Left colon (tissue), 2 donors: ENCODE measurements at places on chromosomes 12 and 14. TPM values are rescaled to one million over a fixed set of nuclear protein-coding genes. Genes with fewer than 3 reads are reported as not detected.

DNA sequence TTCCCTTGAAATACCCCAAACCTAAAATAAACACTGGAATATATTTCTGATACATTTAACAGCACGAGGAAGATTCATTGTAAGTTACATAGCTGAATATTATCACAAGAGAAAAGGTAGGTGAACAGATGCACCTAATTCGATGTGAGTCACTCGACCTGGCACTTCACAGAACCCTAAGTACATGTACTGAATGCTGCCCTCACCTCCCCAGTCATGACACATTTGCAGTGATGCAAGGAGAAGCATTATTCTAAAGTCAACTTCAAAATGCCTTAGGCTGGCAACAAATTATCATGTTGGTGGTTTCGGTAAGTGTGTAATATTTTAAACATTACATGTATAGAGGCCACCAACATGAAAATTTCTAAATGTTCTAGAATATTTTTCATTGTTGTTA is 35.2 kb upstream of the TMTC2 start:
- no peak for DNase-seq

- no peak for DNase-seq
Observed at GRCh38 chr12:39971348-39971747, 134.5 kb downstream of the SLC2A13 start.

GRCh38 chr14:77950371-77951063 is 150.6 kb downstream of the ADCK1 start:
- DNase-seq: no peak

DNA sequence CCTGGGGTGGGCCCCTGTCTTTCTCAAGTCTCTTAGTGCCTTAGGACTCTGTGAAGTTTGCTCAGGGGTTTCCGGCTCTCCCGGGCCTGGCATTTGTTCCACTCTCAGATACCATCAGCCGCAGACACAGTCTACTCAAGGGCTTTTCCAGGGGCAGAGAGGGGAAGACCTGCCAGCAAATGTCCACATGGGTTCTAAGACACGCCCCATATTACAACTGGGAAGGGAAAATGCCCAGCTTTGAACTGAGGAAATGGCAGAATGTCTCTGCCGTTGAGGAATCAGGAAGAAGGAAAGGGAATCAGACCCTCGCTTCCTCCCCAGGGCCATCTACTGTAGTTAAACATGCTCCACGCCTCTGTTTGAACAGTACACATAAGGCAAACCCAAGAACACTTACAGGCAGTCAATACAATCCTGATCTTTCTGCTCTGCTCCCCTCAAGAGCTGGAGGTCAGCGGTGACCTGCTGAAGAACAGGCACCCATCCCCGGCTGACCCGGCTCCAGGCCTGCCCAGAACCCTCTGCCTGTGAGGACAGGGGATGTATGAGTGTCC is 7.9 kb downstream of the CCDC85C start:
- DNase-seq: peak; percentile 48

Gene LMNTD1
- total RNA-seq: not detected

DNA sequence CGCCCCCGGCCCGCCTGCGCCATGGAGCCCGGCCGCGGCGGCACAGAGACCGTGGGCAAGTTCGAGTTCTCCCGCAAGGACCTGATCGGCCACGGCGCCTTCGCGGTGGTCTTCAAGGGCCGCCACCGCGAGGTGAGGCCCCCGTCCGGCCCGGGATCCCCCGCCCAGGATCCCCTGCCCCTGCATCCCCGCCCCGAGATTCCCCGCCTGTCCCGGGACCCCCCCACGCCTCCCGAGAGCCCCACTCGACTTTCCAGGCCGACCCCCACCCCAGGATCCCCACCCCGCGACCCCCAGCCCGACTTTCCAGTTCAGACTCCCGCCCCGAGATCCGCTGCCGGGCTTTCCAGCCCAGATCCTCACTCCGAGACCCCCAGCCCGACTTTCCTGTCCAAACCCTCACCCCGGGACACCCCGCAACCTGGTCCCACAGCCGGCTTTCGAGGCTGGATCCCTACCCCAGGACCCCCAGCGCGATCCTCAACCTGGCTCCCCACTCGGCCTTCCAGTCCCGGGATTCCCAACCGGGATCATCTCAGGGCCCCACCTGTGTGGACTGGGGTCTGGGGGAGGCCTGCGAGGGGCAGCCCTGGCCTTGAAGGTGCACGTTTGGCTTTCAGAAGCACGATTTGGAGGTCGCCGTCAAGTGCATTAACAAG is 688 bp downstream of the ULK1 start:
- DNase-seq: no peak

DNA sequence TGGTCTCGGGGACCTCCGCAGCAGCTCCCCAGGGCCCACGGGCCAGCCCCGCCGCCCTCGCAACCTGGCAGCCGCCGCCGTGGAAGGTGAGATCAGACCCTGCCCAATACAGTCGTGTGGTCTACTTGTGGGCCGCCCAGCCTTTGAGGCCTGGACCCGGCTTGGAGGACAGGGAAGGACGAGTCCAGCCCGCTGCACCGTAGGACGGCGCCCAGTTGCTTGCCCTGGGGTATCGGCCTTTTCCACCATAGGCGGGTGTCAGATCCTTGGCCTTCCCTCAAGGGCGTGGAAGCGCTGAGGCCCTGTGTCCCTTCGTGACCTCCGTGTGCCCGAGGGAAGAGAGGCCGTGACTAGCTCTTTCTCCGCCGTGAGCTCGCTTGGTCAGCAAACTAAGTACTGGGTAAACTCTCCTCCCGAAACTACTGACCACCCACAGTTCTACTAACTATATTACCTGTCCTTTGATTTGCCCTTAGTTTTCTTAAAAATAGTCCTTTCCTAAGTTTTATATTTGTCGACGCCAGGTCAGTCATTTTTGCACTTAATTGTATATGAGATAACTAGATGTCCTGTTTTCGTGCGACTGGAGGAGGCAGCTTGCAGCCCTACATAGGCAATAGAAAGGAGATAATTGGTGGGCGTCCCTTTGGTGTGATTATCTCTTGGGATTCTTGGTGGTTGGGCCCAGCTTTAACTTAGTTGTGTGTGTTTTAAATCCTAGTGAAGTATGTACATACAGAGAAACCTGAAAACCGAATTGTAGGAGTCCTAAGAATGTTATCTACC is 757 bp downstream of the SLC25A3 start:
- DNase-seq: peak; percentile 66

Gene ZNF605
- total RNA-seq: 10.8 TPM

DNA sequence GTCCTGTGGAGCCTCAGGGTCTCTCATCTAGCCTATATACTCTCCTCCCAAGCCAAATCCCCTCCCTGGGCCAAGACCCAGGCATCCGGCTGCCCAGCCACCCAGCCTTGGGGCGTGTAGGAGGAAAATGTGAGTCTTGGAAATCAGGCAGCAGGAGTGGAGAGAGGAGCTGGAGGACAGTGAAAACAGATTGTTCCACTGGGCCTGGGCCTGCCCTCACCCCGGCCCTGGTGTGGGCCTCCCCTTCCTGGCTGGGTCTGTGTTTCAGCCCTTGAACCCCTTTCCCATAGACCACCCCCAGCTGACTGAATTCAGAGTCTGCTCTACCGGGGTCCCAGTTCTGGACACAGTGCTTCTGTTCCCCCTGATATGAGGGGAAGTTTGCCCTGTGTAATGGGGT is 6.7 kb downstream of the ITGA5 start:
- DNase-seq: no peak

- no peak for DNase-seq
Observed at GRCh38 chr14:89767861-89768268, 186.7 kb downstream of the EFCAB11 start.

- no peak for DNase-seq
Observed at GRCh38 chr12:115866909-115867525, 410.5 kb downstream of the MED13L start.

Gene CRIP2
- total RNA-seq: 13.0 TPM

Gene SLC17A8
- 15.2 TPM for total RNA-seq

- no peak for DNase-seq
Observed at GRCh38 chr14:36998686-36999085, 173.7 kb downstream of the SLC25A21 start.

- no peak for DNase-seq
Observed at GRCh38 chr14:34003691-34004090, 52.8 kb upstream of the EGLN3 start.

DNA sequence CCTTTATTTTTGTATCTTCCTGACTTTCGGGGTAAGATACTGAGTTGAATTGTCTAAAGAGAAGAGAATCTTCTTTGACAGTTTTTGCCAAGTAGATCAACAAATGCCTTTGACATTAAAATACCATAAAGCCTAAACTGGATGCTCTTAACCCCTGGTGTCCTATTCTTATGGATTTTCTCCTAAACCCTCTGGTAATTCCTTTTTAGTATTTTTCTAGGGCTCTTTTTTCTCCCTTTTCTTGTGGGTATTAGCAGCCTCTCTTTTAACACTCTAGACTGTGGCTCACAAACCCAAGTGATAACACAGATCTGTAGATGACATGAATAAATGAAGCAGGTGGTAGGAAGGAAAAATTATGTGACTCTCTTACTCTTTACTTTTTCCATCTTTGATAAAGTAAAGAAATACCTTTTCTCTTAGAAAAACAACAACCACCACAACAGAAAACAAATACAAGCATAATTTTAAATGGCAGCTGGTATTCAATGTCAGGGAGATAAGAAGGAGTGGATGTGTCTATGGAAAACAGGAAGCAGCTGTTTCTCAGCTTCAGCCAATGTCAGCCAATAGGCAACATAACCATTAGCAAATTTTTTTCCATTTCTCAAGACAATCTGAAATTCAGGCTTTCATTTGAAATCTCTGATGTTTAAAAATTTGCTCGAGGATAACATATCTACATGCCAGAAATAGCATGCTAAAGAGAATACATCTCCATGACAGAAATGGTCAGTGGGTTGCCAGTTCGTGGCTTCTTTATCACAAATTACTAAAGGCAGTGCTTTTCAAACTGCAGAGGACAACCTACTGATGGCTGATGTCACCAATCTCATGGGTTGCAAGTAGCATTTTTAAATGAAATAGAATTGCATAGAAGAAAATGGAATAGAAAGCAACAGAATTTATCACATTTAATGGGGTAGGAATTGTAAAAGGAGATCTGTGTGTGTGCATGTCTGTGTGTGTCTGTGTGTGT is 123.1 kb upstream of the KRR1 start:
- no peak for DNase-seq

Gene HSPB8
- total RNA-seq: 32.4 TPM

DNA sequence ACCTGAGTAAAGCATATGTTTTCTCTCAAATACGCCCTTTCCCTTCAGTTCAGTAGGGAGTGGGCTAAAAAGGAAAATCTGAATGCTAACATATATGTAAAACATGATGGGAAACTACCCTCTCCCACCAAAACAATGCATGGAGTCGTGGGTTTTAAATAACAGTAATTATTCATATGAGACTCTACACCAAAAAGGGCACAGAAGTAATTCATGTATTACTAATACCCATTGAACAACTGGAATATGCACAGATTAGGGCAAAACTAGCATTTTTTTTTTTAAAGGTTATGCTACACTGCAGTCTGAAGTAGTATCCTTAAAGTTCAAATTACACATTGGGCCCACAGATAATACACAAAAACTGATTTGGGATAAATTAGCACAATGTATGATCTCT is 8.1 kb upstream of the ARID2 start:
- no peak for DNase-seq

GRCh38 chr12:27338473-27338872 is 5.8 kb downstream of the BMAL2 start:
- DNase-seq: no peak

- DNase-seq: no peak
Observed at GRCh38 chr12:65269603-65270002, 8.9 kb upstream of the MSRB3 start.

- no peak for DNase-seq
Observed at GRCh38 chr12:27012982-27013255, 1.3 kb downstream of the TM7SF3 start.

Gene NEK9
- total RNA-seq: 44.8 TPM
